Lower leg skin (tissue), 4 donors: ENCODE measurements at places on chromosomes 5 and 9. TPM values are rescaled to one million over a fixed set of nuclear protein-coding genes. Genes with fewer than 3 reads are reported as not detected.

- peak; percentile 73 for DNase-seq
Observed at GRCh38 chr5:108998216-108998615, 250.5 kb downstream of the FER start.

DNA sequence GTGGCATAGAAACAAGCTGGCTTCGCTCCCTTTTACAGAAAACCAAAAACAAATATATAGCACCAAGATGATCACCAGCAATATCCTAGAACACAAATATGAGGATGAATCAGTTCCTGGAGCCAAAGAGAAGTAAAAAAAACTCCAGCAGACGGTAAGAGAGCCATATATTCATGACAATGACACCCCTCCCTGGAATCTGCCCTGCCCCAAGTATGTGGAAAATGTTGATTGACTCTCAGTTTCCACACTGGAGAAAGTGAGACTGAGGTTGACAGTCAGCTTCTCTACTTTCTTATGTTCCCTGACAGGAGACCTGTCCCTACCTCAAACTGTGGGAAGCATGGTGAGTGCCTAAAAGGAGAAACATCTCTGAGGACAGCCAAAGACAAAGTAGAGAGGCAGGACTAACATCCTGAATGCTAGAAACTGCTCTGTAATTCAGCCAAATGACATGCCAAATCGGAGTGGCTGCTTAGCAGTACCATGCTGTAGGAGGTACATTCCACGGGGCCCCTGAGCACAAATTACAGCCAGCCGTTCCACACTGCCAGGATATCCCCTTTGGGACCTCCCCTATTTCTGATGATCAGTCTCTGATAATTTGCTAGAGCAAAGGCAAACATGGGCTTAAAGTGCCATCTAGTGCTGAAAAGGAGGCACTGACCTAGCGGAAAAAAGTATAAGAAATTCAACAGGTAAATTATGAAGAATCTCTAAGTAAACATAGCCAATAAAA, 424.0 kb upstream of the RGMB start:
- DNase-seq = no peak

GRCh38 chr9:98559561-98559960, 149.2 kb downstream of the GABBR2 start:
- DNase-seq = no peak

- no peak for DNase-seq
Observed at GRCh38 chr5:154138701-154139100, 51.8 kb upstream of the GALNT10 start.

DNA sequence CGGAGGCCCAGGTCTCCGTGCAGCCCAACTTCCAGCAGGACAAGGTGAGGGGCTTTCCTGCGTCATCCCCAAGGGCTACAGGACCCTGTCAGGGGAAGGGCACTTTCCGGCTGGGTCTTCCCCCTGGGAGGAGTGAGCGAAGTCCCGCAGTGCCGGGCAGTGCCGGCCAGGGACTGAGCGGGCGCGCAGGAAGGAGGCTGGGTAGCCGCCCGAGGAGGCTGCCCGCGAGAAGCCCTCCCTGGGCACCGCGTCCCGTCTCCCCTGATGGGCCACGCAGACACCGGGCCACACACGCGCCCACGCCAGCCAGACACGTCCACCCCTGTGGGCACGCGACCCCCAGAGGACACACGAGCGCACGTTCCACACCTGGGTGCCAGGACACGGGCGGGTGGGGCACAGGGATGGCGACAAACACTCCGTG, 357 bp downstream of the PTGDS start:
- no peak for DNase-seq

Gene TSTD2
- total RNA-seq = 13.9 TPM

DNA sequence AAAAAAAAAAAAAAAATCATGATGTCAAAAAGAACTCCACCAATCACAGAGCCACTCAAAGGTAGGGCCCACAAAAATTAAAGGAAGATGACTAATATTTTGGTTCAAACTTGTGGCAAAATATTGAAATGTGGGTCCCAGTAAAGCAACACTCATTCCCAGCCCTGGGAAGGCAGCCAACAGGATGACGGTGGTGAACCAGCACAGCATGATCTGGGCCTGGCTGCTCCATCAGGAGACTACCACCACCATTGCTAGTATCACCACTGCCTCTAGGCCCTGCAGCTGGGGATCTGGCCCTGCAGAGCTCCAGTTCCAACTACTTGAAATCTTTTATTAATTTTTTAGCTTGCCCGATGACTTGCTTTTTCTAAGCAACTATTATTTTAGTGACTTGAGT, 206.8 kb upstream of the ITGA1 start:
- no peak for DNase-seq

Gene FBP2
- total RNA-seq = not detected

DNA sequence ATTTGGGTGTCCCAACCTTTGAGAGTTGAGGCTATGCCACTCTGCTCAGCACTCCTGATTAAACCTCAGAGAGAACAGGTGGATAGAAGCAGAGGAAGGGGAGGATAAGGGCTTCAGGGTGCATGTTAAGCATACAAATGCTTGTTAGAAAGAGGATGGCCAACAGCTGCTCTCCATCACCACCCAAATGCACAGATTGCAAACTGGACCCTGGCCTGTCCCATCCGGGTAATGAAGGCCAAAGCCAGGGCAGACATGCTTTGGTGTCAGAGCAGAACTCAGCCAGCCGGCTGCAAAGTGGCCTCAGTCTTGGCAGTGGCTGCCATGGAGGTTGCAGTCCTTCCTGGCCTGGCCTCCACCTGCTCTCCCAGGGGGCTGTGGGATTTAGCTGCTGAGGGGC, 84.3 kb downstream of the SIL1 start:
- DNase-seq = peak; percentile 68

DNA sequence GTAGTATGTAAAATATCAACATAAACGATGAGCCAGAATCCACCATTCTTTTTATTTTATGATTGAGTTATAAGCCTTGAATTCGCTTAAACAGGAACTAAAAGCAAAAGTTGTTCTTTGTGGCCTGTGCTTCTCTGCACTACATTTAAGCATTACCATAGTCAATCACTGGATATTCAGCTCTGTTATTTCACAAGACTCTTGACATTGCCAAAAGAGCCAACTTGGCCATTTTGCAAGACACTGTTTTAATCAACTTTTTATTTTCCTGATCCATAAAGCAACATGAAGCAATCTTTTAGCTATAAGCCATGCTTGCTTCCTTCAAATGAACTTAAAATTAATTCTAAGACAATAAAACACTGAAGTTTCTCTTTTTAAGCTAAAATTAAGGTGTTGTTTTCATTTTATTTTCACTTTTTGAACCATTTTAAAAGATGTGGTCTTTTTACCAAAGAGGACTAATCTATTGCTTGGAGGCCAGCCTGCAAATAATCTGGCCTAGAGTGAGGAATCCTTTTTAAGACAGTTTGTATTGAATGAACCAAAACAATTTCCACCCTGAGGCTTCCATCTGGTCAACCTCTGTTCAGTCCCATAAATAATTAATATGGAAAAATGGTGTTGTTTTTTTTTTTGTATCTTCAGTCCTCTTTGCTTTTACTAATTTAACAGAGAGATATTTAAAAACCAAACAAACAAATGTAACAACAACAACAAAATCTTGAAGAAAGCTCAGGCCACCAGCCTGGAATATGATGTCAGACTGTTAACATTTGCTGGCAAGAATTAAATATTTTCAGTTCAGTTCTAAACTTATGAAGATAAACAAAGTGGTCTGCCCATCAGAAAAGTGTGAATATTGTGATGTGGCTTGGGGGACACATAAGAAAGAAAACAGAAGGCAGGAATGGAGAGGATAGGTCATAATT, 274.4 kb downstream of the MARCHF11 start:
- DNase-seq = no peak

Gene SARDH
- not detected for total RNA-seq

DNA sequence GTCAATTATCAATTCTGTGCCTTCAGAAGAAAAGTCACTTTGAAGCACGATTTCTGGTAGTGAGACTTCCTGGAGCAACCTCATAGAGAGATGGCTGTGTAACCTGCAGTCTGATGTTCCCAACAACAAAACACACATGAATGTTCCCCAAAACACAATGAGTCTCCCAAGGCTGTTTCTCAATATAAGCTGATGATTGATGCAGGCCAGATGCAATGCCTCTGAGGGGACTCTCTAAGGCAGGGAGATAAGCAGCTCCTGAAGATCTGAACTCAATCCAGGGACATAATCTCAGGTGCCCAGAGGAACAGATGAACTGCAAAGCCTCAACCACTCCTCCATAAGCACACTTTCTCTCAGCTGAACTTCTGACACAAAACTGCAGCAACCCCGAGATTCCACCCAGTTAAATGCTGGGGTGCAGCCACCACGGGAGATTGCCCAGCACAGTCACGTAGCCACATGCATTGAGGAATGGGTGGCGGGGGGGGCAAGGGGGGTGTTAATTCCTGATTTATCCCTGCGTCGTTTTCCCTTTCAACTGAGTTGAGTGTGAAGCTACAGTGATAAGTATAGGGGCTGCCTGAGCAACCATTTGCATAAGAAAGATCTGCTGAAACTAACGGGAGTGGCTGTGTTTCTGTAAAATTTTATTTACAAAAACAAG, 122.7 kb upstream of the RASEF start:
- no peak for DNase-seq

- no peak for DNase-seq
Observed at GRCh38 chr9:126125992-126126409, 200.6 kb upstream of the MVB12B start.

Gene BARHL1
- not detected for total RNA-seq

- DNase-seq = no peak
Observed at GRCh38 chr5:115713408-115713807, 87.6 kb upstream of the TMED7 start.

Gene CCL19
- total RNA-seq = not detected

DNA sequence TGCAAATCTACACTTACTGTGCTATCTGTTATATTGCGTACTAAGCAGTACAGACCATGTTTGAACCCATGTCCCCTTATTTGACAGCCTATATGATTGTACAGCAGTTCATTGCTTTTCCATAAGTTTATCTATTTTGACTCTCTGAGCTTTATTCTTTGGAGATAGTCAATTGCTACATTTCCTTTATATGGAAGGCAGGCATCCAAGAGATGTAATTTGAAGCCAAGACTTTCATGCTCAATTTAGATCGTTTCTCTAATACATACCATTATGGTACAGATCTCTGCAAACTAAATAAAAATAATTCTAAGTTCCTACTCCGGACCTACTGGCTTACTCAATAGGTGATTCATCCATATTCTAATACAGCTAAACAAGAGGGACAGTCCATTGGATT, 424.8 kb downstream of the TMEM38B start:
- no peak for DNase-seq

Gene FAM151B
- 2.1 TPM for total RNA-seq

DNA sequence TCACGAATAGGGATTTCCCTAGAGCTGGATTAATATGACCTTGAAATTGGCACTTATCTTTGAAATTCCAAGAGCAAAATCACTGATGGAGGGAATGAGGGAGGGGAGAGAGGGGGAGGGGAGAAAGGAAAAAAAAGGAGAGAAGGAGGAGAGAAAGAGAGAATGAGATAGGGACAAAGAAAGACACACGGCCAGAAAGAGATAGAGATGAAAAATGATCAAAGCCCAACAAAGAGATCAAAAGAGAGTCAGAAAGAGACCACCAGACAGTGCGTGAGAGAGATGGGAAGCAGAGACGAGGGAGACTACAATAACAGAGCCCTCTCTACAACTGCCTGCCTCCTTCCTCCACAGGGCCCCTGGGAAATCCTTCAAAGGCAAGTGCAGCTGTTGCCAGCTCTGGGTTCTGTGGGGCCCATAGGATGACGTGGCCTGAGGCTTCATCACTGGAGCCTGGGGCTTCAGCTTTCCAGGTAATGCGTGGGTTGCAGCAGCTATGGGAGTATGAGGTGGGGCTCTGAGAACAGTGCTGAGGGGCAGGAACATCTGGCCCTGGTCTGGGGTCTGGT, 58.3 kb upstream of the SHB start:
- no peak for DNase-seq

DNA sequence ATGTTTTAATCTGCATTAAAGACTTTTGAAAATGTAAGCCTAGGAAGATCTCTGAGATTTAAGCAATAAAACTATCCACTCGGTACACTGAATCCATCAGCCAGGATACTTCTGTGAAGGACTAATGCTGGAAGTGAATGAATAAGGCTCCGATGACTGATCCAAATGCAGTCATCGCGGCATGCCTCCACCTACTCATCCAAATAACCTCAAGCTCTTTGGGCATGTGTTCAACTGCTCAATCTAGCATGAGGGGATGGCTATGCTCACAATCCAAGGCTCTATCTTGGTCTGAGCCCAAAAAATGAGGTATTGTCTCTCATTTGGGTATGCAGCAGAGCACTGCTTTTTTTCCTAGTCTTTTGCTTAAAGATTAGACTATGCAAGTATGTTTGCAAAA, 19.2 kb downstream of the MARCHF3 start:
- DNase-seq = no peak

- peak; percentile 77 for DNase-seq
Observed at GRCh38 chr5:104186100-104186499, 623.5 kb upstream of the NUDT12 start.

DNA sequence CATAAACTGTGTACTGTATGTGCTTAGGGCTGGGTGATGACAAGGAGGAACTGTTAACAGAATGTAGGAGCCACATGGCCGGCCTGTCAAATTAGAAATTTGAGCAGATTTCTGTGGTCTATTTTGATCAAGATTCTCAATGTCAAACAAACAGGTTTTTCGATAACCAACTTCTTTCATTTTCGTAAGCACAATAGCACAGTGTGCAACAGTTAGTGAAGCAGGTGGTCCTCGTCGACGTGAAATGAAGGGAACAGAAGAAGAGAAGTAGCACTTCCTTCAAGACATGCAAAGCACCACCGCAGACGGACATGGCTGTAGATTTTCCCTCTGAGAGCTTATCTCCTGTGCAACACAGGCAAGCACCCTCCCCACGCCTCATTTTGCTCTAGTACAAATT, 252.1 kb downstream of the CRB2 start:
- DNase-seq = no peak

- no peak for DNase-seq
Observed at GRCh38 chr5:124936626-124936933, 190.1 kb upstream of the ZNF608 start.

- no peak for DNase-seq
Observed at GRCh38 chr5:181084621-181085195, 44.6 kb downstream of the BTNL9 start.

Gene SLC25A2
- 0.66 TPM for total RNA-seq

GRCh38 chr5:177194268-177194667, 60.7 kb downstream of the NSD1 start:
- DNase-seq = no peak

Gene NUP188
- 34.6 TPM for total RNA-seq

Gene PAEP
- total RNA-seq = 0.89 TPM

DNA sequence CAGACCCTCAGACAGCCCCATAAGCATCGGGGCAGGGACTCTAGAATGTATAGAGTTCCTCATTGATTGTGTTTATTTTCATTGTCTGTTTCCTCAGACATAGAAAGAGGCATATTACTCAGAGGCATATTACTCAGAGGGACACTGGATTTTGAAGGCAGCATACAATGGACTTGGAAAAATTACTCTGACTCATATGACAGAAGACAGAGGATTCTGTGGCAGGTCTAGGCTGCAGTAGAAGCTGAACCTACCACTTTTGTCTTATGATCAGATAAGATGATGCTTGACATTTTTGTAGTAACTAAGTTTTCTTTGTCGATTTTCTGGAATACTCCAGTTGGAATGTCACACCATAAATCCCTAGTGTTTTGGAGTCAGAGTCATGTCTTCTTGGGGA, 105.2 kb downstream of the ST8SIA4 start:
- no peak for DNase-seq
